Tibial nerve (tissue), 4 donors: ENCODE measurements at places on chromosomes 12 and 14. TPM values are rescaled to one million over a fixed set of nuclear protein-coding genes. Genes with fewer than 3 reads are reported as not detected.

The CD4 gene
- 7.5 TPM for total RNA-seq

The SRRM4 gene
- total RNA-seq = not detected

The PTPN21 gene
- total RNA-seq = 35.5 TPM

The WNT1 gene
- not detected for total RNA-seq

The JPH4 gene
- total RNA-seq = 1.2 TPM

The GPRC5D gene
- total RNA-seq = not detected

The MDP1 gene
- 30.2 TPM for total RNA-seq

The MANSC4 gene
- not detected for total RNA-seq

The AMDHD1 gene
- not detected for total RNA-seq

The KCNK10 gene
- not detected for total RNA-seq

The DEGS2 gene
- 2.2 TPM for total RNA-seq

The MUCL1 gene
- not detected for total RNA-seq

The ASIC1 gene
- total RNA-seq = 2.9 TPM

The FBXL14 gene
- 11.7 TPM for total RNA-seq

The DCP1B gene
- total RNA-seq = 7.5 TPM

The TMPRSS12 gene
- total RNA-seq = not detected

The DCN gene
- total RNA-seq = 3,160 TPM

The AKAP6 gene
- total RNA-seq = 2.1 TPM

The RHNO1 gene
- 5.4 TPM for total RNA-seq

The RND1 gene
- total RNA-seq = 1.8 TPM

The FOXN4 gene
- total RNA-seq = not detected

The P3H3 gene
- 14.6 TPM for total RNA-seq

The TMEM120B gene
- total RNA-seq = 12.6 TPM

The HECTD1 gene
- total RNA-seq = 192 TPM

The SLC25A47 gene
- not detected for total RNA-seq

The ETFBKMT gene
- 7.9 TPM for total RNA-seq

The PPP1R1A gene
- 77.6 TPM for total RNA-seq

The TMEM179 gene
- total RNA-seq = not detected

The ZDHHC22 gene
- not detected for total RNA-seq

The CD69 gene
- total RNA-seq = 13.5 TPM

The YY1 gene
- total RNA-seq = 57.7 TPM

The NGB gene
- total RNA-seq = not detected

The TSPAN9 gene
- total RNA-seq = 29.3 TPM
